ENCODE measurements at places on chromosomes 11 and 22.
A peak's percentile ranks its signal among the peaks of the same experiment; 100 is the strongest.

GRCh38 chr22:50600967-50601668 lies 525 bp downstream of the MAPK8IP2 start:
- no peak for DNase-seq

- no peak for DNase-seq
These were observed 276.6 kb upstream of the CADM1 start for GRCh38 chr11:115780646-115781362.

- DNase-seq: no peak
These were observed 8.6 kb upstream of the CRYBB2 start for GRCh38 chr22:25210793-25211192.

- no peak for DNase-seq
These were observed 69.6 kb downstream of the CLPB start for GRCh38 chr11:72364754-72365153.

GRCh38 chr22:22689621-22690345 lies 45.4 kb downstream of the GGTLC2 start:
- DNase-seq: no peak

DNA sequence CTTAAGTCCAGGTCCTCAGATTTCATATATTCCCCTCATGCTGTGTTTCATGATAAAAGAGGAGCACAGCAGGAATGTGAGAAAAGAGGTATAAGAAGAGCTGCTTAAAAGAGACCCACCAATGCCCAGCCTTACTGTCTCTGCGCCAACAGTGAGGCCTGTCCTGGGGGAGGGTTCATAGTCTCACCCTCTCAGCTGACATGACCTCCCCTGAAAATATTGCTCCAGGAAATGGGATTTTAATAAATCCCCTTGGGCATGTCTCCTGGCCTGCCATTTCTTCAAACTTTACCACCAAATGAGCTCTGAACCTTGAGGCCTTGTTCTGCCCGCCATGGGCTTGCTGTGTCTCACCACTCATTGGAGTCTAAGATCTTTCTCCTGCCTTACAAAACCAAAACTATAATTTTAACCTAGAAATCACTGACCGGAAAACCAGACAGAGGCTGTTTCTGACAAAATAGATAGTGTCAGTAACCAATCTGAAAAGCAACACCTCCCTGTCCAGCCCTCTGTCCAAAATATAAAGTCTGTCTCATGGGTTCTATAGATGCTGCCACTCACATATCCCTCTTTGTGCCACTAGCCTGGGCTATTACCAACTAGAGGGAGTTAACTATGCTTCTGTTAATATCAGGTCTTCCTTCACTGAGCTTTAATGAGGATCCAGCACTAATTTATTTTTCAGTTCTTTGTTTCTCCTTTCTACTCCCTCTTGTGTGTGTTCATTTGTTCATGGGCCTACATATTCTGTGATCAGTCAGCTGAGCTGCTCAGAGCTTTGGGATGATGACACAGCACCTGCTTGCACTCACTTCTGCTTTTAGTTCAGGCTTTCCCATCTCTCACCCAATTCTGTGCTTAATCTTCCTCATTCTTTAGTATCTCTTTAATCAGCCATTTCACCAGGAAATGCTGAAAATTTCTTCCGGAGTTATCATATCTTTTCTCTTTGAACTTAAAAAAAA lies at the start of gene OR2AG2:
OR2AG2 (minus strand) TSS at position 51 of the 968 bp plus-strand sequence. CDS start 3,019 bp downstream, outside the sequence.
- no peak for DNase-seq

- DNase-seq: peak; percentile 49
These were observed 997 bp downstream of the UBE2L3 start for GRCh38 chr22:21568347-21569075.

DNA sequence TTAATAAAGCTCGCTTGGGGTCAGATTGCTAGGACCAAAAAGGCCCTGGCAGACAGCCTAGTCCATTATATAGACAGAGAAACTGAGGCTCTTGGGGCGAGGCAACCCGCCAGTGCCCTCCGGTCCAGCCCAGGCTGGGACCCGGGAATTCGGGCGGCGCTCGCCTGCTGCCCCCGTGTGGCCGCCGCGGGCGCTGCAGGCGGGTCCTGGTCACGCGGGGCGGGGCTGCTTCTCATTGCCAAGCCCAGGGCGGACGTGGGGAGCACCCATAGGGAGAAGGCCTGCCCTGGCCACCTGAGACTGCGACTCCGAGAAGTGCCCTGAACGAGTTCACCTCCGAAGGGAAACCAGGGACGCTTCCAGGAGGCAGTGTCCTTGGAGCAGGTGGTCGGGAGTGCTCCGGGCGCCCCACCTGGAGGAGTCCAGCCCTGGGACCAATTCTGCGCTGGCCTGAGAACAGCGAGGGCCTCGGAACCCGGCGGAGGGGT lies 36.0 kb upstream of the CSNK1E start:
- peak; percentile 59 for DNase-seq

GRCh38 chr11:18934195-18934814 lies 4.9 kb downstream of the MRGPRX1 start:
- no peak for DNase-seq

- no peak for DNase-seq
These were observed 125.3 kb downstream of the VPREB1 start for GRCh38 chr22:22369964-22370270.

GRCh38 chr11:20618083-20618482 lies 18.7 kb downstream of the SLC6A5 start:
- no peak for DNase-seq

DNA sequence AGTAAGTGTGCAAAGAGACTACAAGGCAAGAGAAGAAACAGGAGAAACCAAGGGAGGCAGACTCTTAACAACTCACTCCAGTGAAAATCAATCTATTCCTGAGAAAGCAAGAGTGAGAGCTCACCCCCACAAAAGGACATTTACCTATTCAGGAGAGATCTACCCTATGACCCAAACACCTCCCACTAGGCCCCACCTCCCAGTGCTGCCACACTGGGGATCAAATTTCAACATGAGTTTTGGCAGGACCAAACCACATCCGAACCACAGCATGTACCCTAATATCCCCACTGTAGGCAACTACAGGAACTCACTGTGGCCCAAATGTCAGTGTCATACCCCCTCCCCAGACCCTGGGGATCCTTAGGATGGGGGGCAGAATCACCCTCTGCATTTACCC lies 526.2 kb upstream of the B3GAT1 start:
- no peak for DNase-seq

- no peak for DNase-seq
These were observed 46.8 kb downstream of the TBX1 start for GRCh38 chr22:19807161-19807913.

DNA sequence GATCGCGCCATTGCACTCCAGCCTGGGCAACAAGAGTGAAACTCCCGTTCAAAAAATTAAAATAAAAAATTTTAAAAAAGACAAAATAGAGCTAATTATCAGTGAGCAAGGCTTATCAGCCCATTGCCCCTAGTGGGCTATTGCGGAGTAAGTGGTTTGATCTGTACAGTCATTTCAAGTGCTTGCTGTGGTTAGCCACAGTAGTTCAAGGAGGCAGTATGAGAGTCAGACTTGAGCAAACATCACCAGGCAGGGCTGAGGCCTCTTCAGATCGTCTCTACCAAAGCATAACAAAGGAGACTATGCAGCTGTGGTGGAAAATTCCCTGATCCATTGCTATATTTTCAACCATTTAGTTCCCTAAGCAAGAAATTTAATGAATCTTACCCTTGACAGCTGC lies 4.3 kb upstream of the SBF2 start:
- peak; percentile 89 for DNase-seq

GRCh38 chr22:18059094-18059417 lies 18.7 kb upstream of the PEX26 start:
- no peak for DNase-seq

DNA sequence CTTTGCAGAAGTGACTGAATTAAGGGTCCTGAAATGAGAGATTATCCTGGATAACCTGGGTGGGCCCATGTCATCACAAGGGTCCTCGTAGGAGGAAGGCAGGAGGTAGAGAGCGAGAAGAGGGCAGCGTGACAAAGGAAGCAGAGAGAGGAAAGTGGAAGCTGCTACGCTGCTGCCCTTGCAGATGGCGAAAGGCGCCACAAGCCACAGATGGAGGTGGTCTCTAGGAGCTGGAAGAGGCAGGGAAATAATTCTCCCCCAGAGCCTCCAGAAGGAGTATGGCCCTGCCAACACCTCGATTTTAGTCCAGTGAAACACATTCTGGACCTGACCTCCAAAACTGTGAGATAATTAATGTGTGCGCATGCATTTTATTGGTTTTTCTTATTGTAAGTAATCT lies 13.4 kb downstream of the TMEM184B start:
- no peak for DNase-seq

DNA sequence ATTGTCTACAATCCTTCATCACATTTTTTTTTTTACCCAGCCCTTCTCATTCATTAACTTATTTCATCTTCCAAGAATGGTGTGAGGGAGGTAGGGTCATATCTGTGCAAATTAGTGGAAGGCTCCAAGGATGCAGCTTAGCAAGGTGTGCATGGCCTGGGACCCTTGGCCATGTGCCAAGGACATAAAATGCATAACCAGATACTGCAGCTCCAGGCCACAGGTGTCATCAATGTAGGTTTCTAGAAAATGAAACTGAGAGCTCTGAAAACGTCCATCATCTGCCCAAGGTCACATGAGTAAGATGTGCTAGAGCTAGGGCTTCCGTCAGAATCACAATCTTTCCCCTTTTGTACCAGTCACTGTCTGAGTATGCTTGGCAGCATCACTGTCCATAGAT lies 29.8 kb downstream of the ANKK1 start:
- no peak for DNase-seq

GRCh38 chr11:43901551-43901950 lies 20.9 kb downstream of the ALKBH3 start:
- DNase-seq: no peak

DNA sequence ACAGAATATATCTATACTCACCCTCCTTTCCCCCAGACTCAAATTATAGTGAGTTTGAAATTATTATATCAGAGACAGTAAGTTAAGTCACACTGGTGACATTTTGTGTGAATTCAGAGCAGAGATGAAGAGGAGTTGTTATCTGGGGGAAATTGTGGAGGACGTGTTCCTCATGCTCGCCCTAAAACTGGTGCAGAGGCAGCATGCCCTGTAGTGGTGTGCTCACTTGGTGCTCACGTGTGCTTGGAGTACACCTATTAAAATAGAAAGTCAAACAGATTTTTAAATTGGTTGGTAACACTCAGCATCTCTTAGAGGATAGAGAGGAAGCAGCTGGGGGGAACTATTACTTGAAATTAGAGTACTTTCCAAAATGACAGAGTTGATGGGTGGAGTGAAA lies 51.6 kb upstream of the ADSL start:
- no peak for DNase-seq

DNA sequence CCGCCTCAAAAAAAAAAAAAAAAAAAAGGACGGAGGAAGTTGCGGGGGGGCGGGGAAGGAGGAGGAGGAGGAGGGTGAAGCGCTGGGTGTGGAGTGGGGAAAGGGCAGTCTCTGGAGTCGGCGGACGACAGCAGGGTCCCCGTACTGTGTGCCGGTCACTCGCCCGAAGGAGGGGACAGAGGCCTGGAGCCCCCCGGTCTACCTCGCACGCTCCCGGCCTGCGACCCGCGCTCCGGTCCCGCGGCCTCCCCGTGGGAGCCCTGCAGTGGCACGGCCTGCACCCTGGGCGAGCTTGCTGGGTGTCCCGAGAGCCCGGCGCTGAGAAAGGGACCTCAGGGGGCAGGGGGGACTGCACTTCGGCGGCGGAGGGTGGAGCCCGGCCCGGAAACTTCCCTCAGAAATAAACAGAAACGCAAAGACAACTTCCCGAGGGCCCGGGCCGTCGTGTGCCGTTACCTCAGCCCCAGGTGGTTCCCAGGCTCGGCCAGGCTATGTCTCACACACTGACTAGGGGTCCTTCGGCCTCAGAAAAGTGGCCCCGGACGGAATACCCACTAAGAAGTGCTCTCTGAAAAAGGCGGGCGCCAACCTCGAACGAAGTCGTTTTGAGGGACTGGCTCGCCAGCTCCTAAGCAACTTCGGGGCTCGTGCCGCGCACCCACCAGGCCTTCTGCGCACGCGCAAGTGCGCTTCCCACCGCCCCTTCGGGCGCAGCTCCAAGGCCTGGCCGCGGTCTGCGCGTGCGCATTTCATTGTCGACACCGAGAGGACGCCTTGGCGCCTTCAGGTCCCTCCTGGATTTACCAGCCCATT lies at the start of gene MAJIN:
MAJIN (minus strand) TSS at position 688 of the 813 bp plus-strand sequence. CDS start 12,703 bp downstream, outside the sequence.
- peak; percentile 19 for DNase-seq

DNA sequence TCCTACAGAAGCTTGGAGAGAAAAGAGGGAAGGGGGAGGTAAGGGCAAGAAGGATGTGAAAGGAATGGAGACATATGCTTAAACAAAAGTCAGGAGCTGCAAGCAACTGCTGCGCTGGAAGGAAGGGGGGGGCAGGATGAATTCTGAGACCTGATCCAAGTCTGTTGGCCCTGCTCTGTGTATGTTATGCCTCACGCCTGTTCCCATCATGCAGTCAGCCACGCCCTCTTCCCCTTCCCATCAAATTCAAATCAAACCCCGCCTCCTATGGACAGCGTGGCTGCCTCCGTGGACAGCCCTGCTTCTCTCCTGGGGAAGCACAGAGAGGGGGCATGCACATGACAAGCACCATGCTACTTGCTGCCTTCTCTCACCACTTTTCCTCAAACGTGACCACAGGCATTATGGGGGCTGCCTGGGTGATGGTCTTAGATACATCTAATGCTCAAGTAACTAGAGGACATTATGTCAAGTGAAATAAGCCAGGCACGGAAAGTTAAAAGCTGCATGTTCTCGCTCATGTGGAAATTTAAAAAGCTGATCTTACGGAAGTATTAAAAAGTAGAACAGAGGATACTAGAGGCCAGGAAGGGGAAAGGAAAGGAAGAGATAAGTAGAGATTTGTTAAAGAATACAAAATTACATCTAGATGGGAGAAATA lies 45.8 kb upstream of the CYP2D6 start:
- DNase-seq: no peak

DNA sequence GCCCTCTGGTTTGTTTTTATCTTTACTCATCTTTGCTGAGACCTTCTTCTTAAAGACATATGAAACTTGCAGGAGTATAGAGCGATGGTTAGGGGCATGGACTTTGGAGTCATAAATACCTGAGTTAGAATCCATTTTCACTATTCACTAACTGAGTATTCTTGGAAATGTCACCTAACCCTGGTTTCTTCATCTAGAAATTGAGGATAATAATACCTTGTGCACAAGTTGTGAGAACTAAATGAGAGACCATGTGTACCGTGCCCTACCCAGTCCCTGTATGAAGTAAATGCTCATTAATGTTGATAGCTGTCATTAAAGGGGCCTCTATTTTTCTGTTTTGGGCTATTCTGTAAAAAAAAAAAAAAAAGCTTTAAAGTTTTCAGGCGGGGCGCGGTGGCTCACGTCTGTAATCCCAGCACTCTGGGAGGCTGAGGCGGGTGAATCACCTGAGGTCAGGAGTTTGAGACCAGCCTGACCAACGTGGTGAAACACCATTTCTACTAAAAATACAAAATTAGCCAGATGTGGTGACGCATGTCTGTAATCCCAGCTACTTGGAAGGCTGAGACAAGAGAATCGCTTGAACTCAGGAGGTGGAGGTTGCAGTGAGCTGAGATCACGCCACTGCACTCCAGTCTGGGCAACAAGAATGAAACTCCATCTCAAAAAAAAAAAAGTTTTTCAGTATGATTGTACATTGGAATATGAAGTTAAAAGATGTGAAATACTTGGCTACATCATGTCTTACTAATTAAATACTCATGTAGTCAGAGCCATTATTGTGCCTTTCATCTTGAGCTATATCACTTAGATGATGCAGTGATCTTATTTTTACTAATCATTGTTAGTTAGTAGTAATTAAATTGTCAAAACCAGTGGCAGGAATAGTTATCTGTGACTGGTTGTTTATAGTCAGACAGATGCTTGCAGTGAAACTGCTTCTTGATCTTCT lies 95.0 kb downstream of the AMOTL1 start:
- DNase-seq: no peak

All from EL (cell line).